ENCODE measurements at places on chromosomes 7 and 10.

DNA sequence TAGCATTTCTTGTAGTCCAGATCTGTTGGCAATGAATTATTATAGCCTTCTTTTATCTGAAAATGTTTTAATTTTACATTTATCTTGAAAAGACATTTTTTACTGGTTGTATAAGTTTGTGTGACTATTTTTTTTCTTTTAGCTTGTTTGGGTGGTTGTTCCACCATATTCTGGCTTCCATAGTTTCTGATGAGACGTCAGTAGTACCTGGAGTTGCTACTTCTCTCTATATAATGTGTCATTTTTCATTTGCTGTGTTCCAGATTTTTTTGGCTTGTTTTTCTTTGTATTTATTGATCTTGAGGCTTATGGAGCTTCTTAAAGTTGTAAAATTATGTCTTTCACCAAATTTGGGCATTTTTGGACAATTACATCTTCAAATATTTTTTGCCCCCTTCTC is 168.8 kb downstream of the DNAJB6 start:
- DNase-seq = no peak

- no peak for DNase-seq
These were observed 193.2 kb downstream of the ELFN1 start for GRCh38 chr7:1863091-1863900.

GRCh38 chr7:26490640-26491624 is 199.3 kb downstream of the SNX10 start:
- DNase-seq = no peak

DNA sequence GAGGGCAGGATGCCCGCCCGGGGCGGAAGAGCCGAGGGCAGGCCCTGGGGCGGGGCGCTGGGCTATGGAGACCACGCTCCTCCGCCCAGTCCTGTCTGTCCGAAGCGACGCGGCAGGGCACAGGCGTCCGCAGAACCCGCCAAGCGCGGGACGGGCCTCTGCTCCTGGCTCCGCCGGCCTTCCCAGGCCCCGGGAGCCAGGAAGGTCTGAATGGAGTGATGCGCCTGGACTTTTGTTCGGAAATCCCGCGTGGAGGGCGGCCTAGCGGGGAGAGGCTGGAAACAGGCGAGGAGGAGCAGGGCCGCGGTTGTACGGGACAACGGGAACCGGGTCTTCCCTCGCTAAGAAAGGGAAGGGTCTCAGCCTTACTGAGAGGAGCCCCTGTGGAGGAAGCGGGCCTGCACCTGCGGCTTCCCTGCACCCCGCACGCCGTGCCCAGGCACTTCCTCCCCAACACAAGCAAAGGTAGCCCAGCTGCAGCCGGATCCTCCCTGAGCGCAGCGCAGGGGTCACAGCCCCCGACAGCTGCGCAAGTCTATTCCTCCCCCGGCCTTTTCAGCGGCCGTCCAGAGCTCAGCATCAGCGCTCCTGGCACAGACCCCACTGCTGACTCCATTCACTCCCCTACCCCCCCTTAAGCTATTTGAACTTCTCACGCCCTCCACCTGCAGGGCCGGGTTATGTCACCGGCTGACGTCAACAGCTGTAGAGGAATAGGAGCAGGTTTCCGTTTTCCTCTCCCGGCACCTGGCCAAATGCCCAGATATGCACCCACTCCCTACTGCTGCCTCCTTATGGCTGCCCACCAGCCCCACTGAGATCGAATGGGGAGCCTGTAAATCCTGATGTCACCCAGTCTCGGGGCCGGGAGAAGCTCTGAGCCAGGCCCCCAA is 143.2 kb upstream of the RET start:
- no peak for DNase-seq

DNA sequence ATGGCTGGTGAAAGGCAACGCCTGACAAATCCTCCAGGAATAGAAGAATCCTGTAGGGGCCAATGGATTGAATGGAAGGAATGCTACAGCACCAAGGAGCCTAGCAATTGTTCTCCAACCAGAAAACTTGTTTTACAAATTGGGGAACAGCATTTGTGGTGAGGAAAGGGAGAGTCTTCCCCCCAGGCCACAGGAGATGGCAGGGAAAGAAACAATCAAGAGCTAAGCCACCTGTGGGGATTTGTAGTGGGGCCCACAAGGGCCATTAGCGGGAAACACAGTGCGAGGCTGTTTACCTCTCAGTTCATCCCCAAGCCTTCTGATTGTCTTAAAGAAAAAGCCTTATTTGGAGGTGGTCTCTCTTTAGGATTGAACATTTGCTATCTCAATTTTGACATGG is 48.5 kb upstream of the KCNMA1 start:
- DNase-seq = no peak

DNA sequence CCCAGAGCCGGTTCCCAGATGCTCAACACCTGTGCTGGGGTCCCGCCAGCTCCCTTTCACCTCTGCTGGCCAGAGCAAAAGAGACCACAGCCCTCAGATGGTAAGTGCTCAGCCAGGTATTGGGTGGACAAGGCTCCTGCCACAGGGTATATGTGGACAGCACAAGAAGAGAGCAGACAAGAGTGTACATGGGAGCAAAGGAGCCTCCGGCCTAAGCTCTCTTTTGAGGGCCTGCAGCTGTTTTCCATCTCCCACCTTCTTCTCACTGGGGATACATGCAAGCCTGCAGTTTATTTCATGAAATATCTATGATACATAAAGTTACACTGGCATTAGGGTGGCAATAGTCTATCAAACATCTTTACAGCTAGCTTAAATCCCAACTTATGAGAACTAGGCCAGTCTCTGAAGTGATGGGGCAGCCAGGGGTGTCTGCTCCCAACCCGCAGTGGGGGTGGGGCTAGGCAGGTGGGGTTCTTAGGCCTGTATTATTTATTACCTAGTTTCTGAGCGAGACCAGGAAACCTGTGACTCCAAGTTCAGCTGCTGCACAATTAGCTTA is 50.4 kb upstream of the DDC start:
- no peak for DNase-seq

- DNase-seq = no peak
These were observed 16.5 kb downstream of the DENND11 start for GRCh38 chr7:141685285-141686023.

DNA sequence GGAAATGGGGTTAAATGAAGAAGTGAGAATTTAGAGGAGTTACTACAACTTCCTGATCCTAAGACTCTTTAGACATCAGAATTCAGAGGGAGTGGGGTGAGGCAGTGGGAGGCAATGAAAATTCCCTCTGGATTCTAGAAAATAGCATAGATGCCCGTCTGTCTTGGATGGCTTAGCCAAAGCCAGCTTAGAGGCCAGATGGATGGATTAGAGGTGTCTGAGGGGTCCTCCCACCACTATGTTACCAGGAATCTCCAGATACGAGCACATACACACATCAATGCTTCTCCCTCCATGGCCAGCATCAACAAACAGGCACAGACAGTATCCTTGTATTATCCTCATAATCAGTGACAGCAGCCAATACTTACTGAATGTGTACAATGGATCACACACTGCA is 418.1 kb downstream of the PLXNA4 start:
- no peak for DNase-seq

DNA sequence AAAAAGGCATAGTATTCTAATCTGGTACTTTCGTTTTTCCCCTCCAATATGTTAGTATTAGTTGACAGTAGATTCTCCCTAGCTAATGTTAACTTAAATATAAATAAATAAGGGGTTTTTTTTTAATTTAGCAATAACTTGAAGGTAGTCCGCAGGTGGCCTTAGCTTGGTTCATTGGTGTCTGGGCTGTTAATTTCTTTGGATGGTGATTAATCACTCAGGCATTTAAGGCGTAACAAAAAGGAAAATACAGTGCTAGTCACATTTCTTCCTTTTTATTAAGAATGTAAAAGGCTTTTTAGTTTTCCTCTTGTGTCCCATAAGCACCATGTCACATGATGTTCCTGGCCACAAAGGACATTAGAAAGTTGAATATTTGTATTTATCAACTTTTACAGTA is 161.0 kb upstream of the POT1 start:
- DNase-seq = no peak
